ENCODE measurements at places on chromosomes 16 and 17.

DNA sequence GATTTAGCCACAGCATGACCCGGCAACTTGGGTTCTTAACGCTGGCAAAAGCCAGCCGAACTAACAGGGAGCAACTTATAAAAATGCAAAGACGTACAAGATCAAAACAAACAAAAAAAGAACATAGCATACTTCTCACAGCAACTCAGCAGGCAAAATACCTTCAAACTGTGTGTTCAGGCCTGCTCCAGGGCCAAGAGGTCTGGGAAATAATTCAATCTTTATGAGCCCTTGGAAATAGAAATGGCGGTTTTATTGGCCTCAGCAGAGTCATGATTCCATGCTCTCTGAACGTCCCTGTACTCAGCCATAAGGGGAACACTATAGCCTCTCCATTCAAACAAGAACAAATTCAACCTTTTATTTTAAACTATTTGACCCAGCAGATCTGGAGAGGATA, 101.3 kb upstream of the C17orf78 start:
- DNase-seq: no peak

DNA sequence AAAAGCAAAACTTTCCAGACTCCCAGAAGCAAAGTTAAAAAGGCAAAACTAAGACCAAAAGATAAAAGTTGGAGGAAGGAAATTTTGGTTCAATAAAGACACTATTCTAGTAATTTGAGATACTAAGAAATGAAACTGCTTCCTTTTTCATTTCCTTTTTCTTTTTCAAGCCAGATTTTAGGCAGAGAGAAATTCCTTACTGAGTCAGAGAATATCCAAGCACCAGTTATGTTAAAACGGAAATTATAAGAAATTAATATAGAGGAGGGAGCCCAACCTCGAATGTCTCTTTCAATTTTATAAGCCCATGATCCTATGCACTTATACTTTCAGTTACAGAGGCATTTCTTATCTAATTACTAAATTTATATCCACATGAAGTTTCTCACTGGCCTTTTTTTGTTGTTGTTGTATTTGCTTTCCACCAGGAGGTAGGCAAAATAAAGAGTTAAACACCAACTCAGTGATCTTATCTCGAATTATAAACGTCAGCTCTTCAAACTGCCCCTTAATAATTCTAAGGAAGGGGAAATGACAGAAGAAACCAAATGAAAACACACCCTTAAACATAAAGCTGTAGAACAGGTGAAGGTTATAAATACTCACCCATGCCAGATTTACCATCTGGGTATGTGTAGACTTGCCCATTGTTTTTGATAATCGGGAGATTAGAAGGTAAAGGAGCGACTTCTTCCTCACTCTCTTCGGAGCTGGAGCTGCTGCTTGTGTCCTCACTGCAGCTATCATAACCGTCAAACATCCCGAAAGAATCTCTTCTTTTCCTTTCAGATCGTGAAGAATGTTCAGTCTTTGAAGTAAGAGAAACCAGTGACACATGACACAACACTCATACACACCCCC, 35.2 kb downstream of the MBTD1 start:
- no peak for DNase-seq

DNA sequence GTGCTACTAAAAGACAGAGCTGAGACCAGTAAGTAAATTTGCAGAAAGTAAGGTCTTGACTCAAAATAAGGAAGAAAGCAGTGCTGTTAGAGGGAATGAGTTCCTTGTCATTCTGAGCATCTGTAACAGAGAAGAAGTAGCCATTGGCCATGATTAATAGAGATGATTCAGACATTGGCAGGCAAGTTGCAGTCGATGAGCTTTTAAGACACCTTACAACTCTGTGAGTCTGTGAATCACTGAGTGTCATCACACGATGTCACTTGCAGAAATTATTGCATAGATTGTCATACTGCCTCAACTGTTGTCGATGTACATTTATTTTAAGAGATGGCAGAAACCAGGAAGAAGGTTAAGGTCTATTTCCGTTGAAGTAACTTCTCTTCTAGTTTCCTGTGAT, 201.1 kb upstream of the CDH13 start:
- no peak for DNase-seq

DNA sequence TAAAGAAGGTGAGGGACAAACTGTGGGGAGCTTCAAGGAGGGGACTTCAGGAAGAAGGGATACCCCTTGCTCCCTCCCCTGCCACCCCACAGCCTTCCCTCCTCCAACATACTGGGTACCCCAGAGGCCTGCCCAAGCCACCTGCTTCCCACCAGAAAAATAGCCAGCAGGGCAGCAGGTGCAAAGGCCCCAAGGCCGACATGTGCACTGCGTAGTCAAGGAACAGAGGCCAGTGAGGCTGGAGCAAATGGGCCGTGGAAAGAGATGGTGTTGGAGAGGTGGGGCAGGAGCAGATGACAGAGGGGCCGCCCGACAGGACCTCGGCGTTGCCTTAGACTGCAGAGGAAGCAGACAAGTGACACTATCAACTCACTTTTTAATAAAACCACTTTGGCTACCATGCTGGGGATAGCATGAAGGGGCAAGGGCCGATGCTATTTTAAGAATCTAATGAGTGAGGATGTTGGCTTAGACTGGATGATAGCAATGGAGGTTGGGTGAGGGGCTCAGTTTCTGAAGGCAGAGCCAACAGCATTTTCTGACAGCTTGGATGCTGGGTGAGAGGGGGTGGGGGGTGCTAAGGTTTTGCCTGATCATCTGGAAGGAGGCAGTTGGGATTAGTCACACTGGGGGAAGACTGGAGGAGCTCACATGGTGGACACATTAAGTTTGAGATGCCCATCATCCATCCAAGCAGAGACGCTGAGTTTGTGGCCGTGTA, 72.8 kb upstream of the TOB1 start:
- no peak for DNase-seq

DNA sequence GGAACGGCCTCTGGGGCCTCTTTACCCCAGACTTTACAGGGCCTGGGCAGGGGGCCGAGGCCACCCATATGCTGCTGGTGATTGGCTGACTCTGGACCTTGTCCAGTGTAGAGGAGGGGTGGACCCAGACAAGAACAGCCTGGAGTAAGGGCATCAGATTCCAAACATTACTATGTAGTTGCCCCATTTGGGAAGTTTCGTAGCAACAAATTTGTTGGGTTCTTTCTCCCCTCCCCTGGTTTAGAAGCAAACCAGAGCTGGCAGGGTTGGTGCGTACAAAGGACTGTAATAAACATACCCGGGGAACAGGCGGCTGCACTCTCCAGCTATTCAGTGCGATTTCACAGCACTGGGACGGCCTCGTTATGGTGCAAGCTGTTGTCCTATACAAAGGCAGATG, 145.5 kb downstream of the NTN1 start:
- no peak for DNase-seq

- DNase-seq: no peak
Measured at GRCh38 chr17:34874478-34874877, 86.8 kb downstream of the CCT6B start.

DNA sequence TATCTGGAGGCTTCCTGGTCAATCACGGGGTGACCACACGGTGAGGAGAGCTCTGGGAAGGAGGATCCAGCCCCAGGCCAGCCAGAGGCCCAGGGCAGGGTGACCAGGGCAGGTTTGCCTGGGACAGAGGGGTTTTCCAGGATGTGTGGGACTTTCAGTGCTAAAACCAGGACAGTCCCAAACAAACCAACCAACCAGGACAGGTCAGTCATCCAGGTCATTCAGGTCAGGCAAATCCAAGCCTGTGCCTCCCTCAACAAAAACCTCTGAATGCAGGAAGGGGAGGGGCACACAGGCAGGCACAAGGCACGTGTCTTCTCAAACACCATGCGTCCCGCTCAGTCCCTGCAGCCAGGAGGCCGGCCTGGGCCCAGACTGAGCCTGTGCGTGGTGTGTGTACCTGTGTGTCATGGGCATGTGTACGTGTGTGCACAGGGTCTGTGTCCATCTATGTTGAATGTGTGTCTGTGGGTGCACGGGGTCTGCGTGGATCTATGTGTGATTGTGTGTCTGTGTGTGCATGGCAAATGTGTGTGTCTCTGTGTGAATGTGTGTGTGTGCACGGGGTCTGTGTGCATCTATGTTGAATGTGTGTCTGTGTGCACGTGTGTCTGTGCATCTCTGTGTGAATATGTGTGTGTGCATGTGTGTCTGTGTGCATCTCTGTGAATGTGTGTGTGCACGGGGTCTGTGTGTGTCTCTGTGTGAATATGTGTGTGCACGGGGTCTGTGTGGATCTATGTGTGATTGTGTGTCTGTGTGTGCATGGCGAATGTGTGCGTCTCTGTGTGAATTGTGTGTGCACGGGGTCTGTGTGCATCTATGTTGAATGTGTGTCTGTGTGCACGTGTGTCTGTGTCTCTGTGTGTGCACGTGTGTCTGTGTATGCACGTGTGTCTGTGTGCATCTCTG, 78.9 kb downstream of the RTN4RL1 start:
- DNase-seq: no peak

DNA sequence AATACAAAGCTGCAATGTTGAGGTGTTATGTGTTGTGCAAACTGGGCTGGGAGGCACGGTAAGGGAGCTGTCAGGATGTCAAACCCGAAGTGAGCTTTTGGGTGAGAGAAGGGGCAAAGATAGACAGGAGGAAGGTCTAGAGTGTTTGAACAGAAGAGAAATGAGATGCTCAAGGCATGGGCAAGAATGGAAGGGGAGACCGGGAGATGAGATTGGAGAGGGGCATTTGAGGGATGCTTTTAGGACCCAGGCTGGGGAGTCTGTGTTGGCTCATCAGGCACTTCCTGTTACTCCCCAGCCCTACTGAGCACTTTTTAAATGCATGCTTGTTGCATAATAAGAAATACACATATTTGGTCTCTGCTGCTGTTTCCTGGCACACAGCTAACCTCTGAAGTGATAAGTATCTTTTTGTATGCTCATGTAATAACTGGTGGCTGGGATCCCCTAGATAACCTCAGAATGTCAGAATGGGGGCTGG, 13.7 kb downstream of the UNC45B start:
- peak; percentile 62 for DNase-seq

- no peak for DNase-seq
Measured at GRCh38 chr17:82402865-82403264, 15.3 kb upstream of the HEXD start.

GRCh38 chr17:78329263-78330059, 30.4 kb downstream of the SOCS3 start:
- peak; percentile 24 for DNase-seq

- DNase-seq: peak; percentile 80
Measured at GRCh38 chr17:64133546-64134215, 3.7 kb upstream of the ERN1 start.

GRCh38 chr16:56747486-56748045, 17.6 kb downstream of the NUP93 start:
- DNase-seq: no peak

DNA sequence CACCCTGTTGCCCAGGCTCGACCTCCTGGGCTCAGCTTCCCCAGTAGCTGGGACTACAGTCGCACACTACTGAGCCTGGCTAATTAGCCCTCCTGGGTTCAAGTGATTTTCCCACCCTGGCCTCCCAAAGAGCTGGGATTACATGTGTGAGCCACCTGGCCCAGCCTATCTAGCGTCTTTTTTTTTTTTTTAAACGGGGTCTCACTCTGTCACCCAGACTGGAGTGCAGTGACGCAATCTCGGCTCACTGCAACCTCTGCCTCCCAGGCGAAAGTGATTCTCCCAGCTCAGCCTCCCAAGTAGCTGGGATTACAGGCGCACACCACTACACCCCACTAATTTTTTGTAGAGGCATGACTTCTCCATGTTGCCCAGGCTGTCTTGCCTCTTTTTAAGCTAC, 33.3 kb downstream of the GLG1 start:
- no peak for DNase-seq

DNA sequence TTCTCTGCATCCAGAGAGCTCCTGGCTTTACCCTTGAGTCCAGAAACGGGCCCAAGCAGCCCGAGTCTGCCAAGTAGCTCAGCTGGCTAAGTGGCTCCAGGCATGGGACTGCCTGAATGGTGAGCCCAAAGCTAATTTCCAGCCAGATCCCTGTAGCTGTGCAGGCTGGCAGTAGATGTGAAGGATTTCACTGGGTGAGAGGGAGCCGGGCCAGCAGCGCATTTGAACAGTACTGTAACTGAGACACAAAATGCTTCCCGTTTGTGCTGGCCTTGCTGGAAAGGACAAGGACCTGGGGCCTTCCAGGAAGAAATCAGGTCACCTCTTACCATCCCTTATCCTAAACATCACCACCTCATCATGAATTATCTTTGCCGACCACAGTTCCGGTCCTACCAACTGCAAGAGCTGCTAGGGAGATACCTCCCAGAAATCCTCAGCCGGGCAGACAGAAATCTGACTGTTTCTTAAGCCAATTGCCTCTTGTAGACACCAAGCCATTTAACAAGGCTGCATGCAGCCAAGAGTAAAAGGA, 3.7 kb downstream of the TIMP2 start:
- no peak for DNase-seq

DNA sequence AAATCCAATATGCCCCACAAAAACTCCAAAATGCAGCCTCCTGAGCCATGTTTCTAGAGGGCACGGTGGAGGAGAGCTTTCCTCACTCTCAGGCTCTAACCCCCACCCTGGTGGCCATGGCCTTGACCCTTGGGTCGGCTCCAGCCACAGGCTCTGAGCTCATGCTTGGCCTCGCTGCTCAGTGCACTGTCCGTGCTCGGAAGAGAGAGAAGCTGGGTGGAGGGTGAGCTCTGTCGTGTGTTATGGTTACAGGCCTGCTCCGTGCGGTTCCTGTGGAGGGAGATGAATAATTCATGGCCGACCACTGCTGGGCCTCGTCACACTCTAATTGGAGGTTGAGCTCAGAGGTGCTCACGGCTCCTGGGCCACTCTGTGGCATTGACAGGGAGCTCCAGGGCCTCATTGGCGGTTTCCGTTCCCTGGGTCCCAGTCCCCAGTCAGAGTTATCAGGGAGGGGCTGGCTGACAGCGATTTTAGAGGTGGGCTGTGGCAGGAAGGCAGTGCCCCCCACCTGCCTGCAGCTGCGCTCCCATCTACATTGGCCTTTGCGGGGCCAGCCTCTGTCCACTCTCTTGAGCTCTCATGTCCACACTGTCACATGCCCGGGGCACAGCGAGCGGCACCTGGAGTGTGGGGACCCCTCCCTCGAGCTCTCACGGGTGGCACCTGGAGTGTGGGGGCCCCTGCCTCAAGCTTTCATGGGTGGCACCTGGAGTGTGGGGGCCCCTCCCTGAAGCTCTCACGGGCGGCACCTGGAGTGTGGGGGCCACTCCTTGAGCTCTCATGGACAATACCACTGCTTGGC, 24.9 kb downstream of the ACSF3 start:
- no peak for DNase-seq

DNA sequence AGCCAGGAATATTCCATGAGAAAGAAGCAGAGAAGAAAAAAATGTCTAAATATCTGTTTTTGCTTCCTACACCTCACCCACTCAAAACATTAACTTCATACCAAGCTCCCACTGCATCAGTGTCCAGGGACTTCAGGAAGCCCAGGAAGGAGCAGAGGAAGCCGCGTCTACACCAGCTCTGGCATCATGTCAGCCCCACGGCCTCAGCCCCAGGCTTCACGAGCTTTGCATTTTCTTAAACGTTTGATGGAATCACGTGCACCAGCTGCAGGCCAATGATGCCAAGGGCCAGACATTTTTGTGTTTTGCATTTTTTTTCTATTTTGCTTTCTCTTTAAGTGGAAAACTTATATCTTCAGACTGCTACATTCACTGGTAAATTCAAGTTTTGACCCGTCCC, 48.6 kb downstream of the CDRT4 start:
- DNase-seq: no peak
